Psoas muscle (tissue), 8 donors: ENCODE measurements at places on chromosomes 6 and 20. TPM values are rescaled to one million over a fixed set of nuclear protein-coding genes. Genes with fewer than 3 reads are reported as not detected.

DNA sequence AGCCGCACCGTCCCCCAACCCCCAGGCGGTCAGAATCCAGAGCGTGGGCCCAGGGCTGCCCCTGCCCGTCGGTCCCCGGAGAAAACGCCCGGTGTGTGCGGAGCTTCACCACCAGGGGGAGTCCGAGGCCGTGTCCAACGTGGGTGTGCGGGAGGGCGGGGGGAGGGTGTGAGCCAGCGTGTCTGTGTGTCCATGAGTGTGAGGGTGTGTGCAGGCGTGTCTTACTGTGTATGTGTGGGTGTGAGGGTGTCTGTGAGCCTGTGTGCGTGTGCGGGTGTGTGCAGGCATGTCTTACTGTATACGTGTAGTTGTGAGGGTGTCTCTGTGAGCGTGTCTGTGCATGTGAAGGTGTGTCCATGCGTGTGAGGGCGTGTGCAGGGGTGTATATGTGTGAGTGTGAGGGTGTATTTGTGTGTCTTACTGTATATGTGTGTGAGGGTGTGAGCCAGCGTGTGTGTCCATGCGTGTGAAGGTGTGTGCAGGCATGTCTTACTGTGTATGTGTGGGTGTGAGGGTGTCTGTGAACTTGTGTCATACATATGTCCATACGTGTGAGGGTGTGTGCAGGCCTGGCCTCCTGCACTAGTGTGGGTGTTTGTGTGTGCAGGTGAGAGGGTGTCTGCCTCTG, 24.6 kb upstream of the GATA5 start:
- H3K27ac ChIP-seq: peak overlapping the region; percentile 63
- H3K27me3 ChIP-seq: no peaks in the 10 kb centered on the region
- peak; percentile 84 for DNase-seq
- no peak overlapping the region for H3K4me3 ChIP-seq
- H3K36me3 ChIP-seq: no peaks in the 10 kb centered on the region

DNA sequence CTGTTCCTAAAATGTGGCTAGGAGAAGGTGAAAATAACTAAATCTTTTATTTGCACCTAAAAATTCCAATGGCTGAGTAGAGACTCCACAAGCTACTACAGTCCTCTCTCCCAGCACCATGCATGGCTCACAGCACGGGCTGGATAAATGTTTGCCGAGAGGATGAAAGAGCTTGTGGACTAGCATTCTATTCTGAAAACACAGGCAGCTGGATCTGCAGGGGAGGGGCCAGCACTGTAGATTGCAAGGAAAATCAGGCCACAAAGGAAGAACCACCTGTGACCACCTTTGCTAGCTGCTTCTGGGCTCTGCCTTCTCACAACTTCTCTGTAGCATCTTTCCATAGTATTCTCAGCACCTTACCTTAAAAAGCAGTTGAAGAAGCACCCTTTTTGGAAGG, 46.6 kb downstream of the CLIC5 start:
- H3K4me3 ChIP-seq: no peak overlapping the region
- H3K27me3 ChIP-seq: no peaks in the 10 kb centered on the region
- H3K27ac ChIP-seq: peak overlapping the region; percentile 57
- no peak for DNase-seq
- peaks cover 74% of the 10 kb centered on the region for H3K4me1 ChIP-seq

The HLA-DQB2 gene
- total RNA-seq: 0.38 TPM

The BPIFB1 gene
- total RNA-seq: not detected

GRCh38 chr6:44122801-44123200, 4.5 kb downstream of the MRPL14 start:
- H3K4me1 ChIP-seq: peaks cover 76% of the 10 kb centered on the region
- no peaks in the 10 kb centered on the region for H3K27me3 ChIP-seq
- peak overlapping the region; percentile 98 for H3K4me3 ChIP-seq
- no peak for DNase-seq

DNA sequence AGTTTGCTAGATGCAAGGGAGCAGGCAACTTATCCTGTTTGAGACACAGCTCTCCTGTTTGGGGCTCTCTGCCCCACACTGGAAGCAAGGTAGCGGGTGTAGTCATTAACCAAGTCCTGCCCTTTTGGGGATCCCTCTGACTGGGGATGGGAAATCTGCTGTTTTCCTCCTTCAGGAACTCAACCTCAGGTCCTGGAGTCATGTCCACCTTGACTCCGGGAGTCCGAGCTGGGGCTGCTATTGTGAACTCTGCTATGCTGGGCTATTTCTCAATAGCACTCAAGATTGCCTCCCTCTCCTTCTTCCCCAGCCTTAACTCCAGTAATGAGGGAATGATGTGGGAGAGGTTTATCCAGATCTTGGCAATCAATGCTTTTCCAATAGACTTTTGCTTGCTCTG, 54.1 kb upstream of the CHD6 start:
- no peaks in the 10 kb centered on the region for H3K36me3 ChIP-seq
- DNase-seq: no peak
- no peaks in the 10 kb centered on the region for H3K27me3 ChIP-seq
- no peak overlapping the region for H3K4me3 ChIP-seq

DNA sequence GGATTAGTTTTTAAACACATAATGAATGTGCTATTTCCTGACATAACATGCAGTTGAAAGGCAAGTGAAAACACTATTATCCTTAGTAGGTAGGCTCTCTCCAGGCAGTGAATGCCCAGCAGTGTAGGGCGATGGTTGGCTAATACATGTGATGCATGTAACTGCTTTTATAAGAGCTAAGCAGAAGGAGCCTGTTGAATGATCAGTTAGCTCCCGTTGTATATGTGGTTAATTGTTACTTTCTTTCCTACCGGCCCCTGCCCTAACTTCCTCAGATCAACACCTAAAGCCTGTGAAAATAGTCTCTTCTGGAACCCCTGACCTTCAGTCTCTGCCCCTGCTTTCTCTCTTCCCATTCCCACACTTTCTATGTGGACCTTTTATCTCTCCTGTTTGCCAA, 10.5 kb downstream of the SOX4 start:
- H3K4me3 ChIP-seq: no peak overlapping the region
- no peak overlapping the region for H3K27ac ChIP-seq
- no peaks in the 10 kb centered on the region for H3K36me3 ChIP-seq

DNA sequence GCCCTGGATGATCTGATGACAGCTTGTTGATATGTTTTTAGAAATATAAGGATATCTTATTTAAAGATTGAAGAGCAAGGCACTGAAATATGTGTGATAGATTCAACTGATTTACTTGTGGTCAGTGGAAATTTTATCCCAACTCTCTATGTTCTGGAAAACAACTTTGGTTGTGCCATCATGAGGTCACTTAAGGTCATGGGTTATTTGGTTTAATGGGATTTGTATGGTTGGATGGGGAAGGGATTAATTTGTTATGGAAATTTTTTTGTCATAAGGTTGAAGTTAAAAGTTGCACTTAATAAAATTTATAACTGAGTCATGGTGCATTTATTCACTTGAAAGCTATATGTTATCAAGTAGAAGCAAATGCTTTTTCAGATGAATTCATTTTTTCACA, 214.3 kb upstream of the LAMP5 start:
- H3K27ac ChIP-seq: no peak overlapping the region
- no peak overlapping the region for H3K4me3 ChIP-seq
- DNase-seq: no peak
- no peaks in the 10 kb centered on the region for H3K36me3 ChIP-seq

The DEFB124 gene
- not detected for total RNA-seq

The ADAM33 gene
- total RNA-seq: 8.9 TPM
